ENCODE measurements at places on chromosomes 7 and 10.

GRCh38 chr7:84953234-84953633 is 233.6 kb downstream of the SEMA3D start:
- no peak for DNase-seq

DNA sequence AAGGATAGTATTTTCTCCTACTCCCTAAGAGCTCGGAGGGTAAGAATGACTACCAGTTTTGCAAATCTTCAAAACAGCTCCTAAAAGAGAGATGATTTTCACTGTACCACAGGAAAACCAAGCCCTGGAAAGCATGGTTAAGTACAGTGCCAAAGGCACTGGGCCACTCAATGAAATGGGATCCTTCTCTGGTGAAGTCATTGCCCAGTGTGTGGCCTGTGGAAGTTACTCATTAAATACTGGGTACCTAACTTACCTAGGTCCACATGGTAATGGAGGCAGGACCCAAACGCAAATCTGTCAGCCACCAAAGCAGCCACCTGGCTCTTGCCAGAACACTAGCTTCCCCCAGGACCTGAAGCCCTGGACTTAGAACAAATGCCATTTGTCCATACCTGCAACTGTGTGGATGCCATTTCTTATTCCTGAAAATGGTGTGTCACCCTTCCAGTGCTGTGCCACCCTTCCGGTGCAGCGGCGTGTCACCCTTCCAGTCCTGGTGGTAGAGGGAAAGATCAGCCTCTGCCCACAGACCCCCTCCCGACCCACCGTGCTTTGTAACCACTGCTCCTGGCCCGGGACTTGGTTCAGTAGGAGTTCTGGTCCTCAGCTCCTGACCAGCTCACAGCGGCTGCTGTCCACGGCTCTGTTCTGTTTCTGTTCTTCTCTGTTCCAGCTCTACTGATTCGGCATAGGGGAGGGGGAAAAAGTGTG is 659.2 kb downstream of the SDK1 start:
- DNase-seq, result no peak

DNA sequence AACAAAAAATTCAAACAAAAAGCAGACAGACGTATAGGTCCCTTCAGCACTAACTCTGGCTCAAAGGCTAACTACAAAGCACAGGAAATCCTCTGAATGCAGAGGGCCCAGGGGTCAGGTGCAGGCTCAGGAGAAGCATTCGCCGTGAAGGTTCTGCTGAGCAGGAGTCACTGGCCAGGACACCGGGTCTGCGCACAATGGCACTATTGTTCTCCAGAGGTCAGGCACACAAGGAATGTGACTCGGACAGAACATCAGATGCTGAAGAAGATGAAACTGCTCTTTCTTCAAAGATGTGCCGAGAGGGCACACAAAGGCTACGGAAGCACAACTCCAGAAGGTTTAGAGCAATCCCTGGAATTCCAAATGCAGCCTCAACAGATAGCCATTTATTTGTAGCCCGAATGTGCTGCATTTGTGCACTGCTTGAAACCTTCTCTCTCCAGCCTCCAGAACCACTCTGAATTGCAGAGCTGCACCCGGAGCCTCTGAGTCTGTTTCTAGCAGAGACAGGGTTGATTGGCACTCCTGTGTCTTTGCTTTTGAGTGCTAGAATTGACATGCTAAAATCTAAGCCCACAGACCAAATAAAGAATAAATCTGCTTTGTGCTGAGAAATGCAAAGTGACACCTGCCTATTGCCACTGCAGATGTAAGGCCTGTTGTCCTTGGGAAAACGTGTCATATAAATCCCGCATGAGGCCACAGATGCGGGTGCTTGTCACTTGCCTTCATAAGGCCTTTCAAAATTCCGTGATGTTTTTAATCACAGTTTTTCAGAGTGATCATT is 85.4 kb upstream of the AFAP1L2 start:
- DNase-seq, result no peak

- DNase-seq, result no peak
Observed at GRCh38 chr7:73778801-73779389, 8.8 kb upstream of the CLDN3 start.

DNA sequence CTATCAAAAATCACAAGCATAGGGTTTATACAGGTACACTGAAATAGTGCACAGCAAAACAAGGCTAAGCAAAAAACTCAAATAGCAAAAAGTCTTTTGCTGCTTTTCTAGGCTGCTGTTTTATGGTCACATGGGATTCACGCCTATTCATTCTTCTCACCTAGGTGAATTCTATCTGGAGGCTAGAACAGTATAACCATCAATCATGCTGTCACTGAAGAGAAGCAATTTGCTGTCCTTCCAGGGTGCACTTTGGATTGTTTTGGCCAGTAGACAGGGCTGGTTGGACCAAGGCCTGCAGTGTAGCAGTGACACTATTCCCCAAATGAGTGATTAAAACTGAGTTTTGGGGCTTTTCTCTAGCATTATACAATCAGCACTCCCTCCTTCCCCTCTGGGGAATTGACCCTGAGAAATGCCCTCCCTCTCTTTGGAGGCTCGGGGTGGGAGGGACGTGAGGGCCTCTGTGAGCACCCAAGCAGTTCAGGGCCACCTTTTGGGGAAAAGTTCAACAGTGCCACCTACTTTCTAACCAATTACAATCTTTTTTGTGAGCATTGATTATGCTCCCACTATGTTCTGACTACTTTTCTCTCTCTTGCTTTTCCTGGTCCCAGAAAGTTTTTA is 16.2 kb upstream of the SND1 start:
- DNase-seq, result no peak

DNA sequence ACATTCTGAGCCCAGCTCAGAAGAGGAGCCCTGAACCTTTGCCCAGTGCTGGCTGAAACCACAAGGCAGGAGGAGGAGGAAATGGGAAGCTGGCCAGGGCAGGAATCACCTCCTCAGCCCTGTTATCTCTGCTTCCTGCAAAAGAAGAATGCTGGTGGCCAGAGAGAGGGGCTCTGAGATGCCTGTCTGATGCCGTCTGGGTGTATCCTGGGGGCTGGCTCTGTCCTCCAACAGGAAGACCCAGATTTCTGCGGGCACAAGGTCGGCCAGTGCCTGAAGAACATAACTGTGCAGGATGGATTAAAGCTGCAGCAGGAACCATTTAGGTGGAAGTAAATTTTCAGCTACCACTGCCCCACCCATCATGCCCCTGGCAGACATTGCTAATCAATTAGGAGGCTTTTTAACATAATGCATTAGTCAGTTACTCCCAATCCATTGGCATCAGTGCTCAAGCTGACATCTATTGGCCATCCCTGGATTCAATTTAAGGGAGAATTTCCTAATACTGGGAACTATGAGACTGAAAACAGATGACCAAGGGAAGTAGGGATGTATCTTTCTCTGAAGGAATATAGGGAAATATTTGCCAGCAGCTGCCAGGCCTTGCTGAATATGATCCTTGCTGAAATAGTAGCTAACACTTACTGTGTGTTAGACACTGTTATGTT is 67.7 kb downstream of the COL13A1 start:
- no peak for DNase-seq

DNA sequence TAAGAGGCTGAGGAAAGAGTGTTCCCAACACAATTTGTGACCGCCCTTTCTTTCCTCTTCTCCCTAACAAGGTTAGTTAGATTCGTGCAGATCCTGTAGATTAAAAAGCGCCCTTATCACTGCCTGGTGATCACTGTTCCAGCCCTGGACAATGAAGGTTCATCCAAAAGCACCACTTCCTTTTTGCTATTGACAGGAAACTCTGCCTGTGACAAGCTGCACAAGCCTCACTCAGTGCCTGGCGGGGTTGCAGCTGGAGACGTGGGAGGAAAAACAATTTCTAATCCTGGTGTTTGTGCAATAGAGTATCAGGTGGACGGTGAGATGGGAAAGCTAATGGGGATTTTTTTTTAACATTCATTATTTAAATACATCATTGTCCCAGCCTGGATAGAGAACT is 105.9 kb upstream of the CAV2 start:
- DNase-seq, result no peak

DNA sequence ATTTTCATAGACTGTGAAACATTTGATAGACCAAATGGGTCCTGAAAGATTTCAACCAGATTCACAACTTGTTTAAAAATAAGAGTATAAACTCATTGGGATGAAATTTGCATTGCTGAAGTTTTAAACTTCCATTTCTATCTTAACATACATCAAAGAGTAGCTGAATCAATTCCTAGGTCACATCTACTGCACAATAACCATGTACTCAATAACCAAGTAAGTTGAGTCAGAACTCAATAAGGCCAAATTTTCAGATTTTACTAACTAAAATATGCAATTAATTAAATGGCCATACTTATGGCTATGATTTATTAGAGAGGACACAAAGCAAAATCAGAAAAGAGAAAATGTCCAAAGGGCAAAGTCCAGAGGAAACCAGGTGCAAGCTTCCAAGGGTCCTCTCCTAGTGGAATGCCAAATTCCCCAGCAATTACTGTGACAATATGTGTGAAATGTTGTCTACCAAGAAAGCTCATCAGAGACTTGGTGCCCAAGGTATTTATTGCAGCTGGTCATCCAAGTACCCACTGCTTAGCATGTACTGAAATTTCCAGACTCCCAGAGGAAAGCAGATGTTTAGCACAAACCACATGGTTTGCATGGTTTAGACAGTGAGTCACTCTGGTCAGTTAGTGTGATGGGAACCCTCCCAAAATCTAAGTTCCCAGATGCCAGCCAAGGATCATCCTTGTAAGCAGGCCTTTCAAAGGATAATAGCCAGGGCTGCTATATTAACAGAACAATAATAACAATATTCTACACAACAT is 238.9 kb downstream of the IPMK start:
- no peak for DNase-seq

GRCh38 chr10:44243851-44244510 is 140.9 kb downstream of the CXCL12 start:
- no peak for DNase-seq

- DNase-seq, result no peak
Observed at GRCh38 chr10:7767209-7767608, 20.6 kb downstream of the KIN start.

GRCh38 chr7:151322906-151323305 is 18.7 kb upstream of the NUB1 start:
- DNase-seq, result no peak

GRCh38 chr7:23472956-23473843 is 2.9 kb upstream of the IGF2BP3 start:
- DNase-seq, result peak; percentile 53
